ENCODE measurements at places on chromosomes 7 and 10.
A peak's percentile ranks its signal among the peaks of the same experiment; 100 is the strongest.

DNA sequence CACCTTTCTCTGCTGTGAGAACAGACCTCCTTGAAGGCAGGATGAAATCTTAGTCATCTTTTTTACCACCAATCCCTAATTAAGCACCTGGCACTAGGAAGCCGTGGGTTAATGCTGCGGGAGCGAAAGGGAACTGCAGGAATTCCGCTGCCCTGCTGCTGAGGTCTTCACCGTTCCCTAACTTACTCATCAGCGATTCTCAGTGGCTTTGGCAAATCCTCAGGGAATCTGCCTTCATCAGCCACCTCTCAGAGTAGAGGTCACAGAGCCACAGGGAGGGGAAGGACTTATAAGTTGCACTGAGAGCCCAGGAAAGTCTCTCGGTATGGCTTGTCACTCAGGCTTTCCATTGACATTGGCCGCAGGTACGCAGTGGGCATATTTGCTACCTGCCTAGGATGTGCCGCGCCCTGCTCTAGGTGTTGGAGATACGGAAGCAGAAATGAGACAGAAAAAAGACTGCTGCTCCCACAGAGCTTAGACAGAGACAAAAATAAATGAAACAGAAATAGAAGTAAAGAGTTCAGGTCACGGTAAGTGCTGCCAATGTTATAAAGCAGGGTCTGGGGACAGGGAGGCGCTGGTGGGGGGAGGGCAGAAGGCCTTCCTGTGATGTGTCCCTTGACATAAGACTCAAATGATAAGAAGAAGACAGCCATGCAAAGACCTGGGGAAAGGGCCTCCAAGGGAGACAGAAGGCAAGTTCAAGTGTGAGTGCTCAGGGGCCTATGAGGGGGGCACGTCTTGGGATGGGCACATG, 72.6 kb upstream of the OPALIN start:
- no peak for DNase-seq

GRCh38 chr10:132685101-132685891, 100.7 kb downstream of the NKX6-2 start:
- no peak for DNase-seq

DNA sequence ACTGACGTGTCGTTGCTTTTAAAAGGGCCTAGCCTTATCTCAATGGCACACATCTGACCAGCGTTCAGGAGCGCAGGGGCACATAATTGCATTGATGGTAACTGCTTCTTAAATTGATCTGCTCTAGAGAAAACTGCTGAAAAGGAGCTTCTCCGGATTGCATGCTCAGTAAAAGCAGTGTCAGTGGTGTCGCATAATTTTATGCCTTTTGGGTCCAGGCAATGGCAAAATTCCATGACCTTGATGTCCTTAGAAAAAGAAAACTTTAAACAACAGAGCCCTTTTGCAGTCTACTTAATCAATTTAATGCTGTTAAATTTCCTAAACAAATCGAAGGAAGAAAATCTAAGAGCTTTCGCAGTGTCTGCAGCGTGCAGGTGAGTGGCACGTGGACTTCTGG, 75.7 kb downstream of the PTPRE start:
- no peak for DNase-seq

DNA sequence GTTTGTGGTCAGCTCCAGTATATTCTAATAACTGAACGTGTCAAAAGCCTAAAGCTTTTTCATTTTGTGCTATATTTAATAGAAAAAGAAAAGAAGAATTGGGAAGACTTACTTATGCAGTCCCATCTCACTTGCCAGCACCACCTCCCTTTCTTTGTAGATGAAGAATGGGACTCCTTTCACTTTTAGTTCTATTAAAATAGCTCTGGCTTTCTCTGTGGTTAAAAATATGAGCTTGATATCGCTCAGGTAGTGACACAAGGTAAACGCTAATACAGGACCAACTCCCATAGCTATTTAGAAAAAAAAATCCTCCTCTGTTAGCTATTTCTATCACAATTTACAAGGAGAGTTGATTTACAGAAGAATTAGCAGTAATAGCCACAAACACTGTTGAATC, 176.8 kb downstream of the PDE1C start:
- no peak for DNase-seq

- peak; percentile 14 for DNase-seq
Measured at GRCh38 chr7:150631866-150632864, at the start of gene GIMAP6. GIMAP6 (minus strand) TSS chr7:150632385; CDS start chr7:150630142, 2,243 bp downstream.

DNA sequence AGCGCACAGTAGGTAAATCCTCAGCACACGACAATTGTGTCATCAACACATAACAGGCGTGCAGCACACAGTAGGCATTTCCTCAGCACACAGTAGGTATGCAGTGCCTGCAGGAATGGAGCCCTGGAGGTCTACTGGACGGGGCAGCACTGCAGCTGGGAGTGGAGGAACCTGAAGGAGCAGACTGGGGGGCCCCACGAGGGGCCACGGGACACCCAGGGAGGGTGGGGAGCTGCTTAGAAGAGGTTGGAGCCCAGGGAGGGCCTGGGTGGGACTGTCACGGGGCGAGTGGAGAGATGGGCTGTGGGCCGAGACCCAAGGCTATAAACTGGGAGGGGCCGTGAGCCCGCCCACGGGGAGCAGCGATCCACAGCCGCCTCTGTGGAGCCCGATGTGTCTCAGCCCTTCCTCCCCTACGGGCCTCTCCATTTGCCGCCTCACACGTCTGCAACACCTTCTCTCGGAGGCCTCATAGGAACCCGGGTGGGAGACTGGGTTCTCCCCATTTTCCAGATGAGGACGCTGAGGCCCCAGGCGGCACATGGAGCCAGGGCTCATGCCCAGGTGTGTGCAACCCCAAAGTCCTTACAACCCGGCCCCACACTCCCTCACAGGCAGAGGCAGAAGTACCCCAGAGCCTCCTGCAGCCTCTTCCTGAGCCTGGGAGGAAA, 101.5 kb downstream of the MICALL2 start:
- no peak for DNase-seq

DNA sequence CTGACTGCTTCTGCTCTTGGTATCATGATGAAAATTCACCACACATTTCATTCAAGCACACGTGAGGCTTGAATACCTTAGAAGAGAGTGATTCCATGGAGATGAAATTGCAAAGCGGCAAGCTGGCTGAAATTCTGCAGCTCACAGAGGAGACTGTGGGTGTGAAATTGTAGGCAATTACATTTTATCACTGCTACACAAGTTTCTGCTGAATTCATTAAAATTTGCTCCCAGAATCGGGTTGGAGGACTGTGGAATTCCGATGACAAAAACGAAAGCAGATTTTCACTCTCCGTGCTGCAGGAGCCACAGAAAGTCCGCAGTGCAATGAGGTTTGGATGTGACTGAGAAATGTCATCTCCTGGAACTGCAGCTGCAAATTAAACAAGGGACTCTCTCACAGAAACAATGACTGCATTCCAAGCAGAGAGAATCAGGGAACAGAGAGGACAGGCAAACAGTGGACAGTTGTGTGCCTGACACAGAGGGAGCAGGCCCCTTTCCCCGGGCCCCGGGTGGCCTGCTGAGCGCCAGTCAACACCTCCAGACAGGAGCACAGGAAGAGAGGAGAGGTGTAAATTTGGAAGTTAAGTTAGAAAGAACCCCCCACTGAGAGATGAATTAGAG, 109.1 kb downstream of the C10orf90 start:
- no peak for DNase-seq

DNA sequence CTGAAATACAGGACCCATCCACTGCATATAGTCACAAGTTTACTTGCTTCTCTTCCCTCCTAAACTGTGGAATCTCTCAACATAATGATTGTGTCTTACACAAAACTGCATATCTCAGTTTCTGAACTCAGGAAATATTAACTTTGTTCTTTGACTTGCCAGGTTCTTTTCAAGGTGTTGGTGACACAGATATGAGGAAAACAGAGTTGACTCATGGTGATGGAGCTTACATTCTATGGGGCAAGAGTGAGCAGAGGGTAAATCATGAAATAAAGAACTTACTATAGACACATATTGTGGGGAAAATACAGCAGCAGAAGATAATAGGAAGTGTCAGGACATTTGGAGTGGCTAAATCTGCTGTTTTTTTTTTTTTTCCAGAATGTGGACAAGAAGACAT, 72.5 kb upstream of the IGFBP3 start:
- no peak for DNase-seq

DNA sequence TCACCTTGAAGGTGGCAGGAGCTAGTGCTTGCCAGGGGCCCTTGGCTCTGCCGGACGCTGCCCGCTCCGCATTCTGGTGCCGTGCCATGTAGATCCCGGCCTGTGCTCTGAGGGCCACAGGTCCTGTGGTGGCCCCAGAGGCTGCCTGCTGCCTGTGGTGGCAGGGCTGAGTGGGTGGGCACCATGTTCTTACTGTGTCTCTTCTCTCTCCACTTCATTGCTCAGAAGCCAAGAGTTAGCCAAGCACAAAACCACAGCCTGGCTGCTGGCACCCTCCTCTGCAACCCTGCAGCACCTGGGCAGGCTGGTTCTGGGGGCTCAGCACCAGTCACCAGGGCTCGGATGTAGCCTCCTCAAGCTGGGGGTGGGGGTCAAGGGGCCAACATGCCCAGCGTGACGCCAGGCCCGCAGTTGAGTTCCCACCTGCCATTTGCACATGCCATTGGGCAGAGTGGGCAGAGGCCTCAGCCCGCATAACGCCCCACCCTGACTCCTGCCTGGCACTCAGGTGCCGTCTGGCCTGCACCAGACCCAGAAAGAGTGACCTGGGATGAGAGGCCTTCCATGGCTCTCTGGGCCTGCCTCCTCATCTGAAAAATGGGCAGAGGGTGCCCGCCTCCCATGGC, 16.3 kb downstream of the ZMIZ1 start:
- no peak for DNase-seq

GRCh38 chr7:36090976-36091873, 61.8 kb upstream of the EEPD1 start:
- no peak for DNase-seq

DNA sequence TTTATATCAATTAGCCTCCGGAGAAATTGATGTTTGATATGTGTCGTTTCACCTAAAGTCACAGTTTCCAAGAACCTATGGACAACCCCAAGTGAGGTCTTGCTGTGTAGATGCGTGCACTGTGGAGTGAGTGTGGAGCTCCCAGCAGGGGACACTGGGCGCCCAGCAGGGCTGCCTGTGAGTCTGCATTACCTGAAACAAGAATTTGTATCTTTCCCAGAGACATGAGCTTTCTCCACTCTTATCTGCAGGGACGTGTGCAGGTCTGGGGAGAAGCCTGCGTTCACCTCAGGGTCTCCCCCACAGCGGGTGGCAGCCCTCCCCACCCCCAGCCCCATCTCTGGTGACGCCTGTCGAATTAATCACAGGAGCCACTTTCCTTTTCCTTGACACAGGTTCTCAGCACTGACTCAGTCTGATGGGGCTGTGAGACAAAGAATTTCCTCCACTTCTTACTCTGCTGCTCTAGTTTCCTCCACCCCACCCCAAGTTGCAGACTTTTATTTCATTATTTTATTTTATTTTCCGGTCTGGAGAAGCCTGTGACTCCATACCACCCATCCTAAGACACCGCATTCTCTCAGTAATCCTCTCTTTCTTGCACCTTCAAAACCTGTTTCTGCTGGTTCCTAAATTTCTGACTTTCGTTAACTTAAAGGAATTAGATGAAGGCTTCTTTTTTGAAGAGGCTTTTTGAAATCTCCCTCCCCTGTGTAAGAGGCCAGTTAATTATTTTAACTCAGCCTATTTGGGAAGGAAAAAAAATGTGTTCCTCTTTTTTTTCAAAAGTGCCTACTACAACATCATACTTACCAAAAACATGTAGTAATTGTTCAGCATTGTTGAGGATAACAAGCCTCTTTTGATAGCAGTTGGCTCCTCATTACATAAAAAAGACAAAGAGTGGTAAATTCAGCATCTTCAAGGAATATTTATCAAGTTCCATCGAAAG, 17.0 kb upstream of the INSIG1 start:
- no peak for DNase-seq

GRCh38 chr10:98074315-98074911, 44.0 kb upstream of the CRTAC1 start:
- no peak for DNase-seq

DNA sequence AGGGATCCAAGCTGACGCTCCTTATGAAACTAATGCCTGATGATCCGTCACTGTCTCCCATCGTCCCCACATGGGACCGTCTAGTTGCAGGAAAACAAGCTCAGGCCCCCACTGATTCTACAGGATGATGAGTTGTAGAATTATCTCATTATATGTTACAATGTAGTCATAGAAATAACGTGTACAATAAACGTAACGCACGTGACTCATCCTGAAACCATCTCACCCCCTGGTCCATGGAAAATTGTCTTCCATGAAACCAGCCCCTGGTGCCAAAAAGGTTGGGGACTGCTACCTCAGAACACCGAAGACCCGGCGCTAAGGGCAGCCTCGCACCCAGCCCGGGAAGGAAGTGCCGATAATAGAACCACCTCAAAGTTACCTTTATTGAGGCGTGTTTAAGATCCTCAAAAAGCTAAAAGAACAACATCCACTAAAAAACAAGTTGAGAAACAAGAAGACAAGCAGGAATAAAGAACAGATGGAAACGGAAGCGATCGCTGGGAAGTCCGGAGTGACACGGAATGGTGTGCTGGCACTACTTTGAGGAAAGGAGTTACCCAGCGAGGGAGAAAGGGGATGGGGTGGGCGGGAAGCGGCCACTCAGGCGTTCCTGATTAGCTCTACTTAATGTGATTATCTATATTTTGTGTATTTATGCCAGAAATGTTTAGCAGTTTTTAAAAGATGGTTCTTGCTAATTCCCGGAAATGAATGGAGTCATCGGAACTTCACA, 50.1 kb upstream of the PRKAR1B start:
- no peak for DNase-seq

DNA sequence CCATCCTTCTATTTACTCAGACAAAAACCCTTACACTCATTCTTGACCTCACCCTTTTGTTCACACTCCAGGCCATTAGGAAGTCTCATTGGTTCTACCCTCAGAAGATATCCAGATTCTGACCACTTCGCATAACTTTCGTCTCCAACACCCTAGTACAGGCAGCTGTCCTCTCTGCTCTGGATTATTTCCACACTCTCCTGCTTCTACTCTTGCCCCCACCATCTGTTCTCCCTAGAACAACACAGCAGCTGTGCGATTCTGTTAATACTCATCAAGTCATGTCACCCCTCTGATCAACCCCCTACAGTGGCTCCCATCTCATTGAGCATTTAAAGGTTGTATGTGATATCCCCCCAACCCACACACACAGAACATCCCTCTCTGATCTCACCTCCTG, 15.5 kb upstream of the TRIL start:
- DNase-seq, result no peak

DNA sequence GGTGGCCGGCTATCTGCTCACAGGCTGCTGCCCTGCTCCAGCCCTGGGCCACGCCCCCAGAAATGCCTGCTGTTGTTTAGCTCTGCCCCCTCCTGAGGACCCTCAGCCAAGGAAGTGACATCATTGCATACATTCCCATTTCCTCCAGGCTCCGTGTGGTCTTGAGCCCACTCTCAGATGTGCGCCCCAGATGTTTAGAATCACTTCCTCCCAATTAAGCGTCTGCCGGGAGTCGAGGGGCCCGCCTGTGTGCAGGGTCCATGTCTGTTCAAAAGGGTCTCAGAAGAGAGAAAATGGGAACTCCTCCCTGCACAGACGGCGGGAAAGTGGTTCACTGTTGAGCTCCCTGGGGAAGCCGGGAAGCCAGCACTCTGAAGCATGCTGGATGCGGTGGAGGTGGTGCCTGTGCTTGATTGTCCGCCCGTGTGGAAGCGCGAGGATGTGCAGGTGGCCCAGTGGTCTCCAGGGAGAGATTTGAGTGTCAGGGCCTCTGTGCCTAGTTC, 116.9 kb upstream of the PPIF start:
- DNase-seq, result no peak

- no peak for DNase-seq
Measured at GRCh38 chr10:716821-717220, 27.4 kb upstream of the DIP2C start.

Measured in stimulated activated CD4-positive, alpha-beta T cell treated with anti-CD3 and anti-CD28 coated beads, Interleukin-15, amount 100 ng/mL, for 1 hour (primary cell).